ENCODE measurements at places on chromosomes 5 and 9.

DNA sequence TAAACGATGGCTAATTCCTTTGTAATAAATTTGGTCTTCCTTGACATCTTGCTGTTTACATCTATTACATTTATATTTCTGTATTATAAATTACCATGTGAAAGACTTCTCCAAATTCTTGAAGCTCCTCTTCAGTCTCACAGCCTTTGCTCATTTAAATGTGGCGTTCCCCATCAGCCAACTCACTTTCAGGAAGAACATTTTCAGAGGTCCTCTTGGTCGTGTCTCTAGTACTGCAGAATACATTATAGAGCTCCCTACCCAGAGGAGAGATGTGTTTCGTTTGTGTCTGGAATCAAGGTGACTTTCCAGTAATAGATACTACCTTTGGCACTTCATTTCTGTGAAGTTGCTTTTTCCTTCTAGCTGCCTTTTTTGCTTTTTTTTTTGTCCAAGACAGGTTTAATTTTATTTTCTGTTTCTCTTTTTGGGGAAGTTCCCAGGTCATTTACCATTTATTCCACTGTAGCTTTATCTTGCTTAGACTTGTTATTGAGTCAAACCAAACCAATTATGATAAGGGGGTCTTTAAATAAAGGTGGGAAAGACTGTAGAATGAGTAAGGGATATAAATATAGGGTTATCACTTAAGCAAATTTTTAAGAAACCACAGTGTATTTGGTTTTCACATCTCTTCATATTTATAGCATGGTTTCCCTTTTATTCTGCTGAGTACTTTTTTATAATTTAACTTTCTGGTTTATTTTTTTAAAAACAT, 12.8 kb downstream of the UBE2B start:
- no peak for DNase-seq

- no peak for DNase-seq
Observed at GRCh38 chr5:160270704-160271103, 41.4 kb downstream of the FABP6 start.

DNA sequence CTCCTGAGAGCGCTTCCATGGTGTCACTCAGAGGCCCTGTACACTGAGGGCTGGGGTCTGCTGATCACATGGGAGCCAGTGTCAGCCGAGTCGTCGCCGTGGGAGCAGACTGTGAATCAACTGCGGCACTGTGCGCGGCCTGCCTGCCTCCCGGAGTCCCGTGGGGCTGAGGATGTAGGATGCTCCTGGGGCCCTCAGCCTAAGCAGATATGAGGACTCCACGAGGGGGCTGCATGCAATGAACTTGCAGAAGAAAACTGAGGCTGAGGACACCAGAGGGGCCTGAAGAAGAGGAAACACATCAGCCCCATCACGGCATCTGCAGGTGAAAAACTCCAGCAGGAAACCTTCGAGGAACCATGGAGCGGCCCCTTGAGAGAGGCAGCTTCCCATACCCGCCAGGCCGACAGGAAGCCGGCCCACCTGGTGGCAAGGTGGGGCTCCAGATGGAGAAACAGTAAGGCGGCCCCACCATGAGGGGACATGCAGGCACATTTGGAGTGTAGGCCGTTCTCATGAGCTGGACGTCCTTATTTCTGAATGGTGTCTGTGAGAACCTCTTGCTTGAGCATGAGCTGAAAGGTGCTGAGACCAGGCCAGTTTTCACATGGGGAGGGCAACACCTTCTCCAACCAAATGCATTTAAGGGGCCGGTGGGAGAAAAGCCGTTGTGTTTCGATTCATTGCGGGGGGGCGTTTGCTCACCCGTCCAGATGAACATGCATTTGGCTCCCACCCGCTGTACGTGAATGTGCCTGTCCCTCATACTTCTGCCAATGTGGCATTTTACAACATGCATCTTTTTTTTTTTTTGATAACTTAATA, 35.2 kb upstream of the ADAMTS2 start:
- no peak for DNase-seq

DNA sequence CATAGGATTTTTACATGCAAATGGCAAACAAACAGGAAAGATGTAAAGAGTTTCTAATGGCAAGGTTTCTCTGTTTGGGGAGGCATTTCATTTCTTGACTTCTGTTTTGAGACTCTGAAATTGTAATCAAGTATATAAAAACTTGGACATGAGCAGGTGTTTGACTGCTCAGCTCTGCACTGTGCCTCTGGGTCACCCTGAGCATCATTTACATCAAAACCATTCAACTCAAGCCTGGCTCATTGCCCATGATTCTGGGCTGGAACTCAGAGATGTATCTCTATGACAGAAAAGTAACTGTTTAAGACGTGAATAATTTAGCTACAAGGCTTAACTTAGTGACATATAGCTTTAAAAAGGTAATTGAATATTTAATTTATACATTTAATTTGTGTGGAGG, 1402.4 kb upstream of the NUDT12 start:
- no peak for DNase-seq

- no peak for DNase-seq
Observed at GRCh38 chr9:108565651-108566378, 290.0 kb downstream of the ACTL7B start.

GRCh38 chr9:133056533-133056932, 5.2 kb upstream of the CEL start:
- DNase-seq, result no peak

DNA sequence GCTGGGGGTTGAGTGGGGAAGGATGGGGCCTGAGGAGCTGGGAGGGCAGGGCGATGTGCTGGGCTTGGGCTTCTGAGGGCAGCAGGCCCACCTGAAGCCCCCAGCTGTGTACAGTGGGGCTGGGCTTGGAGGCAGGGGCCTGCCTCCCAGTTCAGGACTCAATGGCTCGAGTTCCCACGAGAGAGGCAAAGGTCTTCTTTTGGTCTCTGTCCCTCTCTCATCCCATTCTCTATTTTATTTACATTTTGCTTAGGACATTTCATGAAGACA, 180.6 kb downstream of the MACROH2A1 start:
- DNase-seq, result no peak

Data from stimulated activated CD4-positive, alpha-beta T cell treated with anti-CD3 and anti-CD28 coated beads, Interleukin-4, amount 100 ng/mL, for 4 hours (primary cell).